ENCODE measurements at places on chromosomes 4 and X. TPM values are rescaled to one million over a fixed set of nuclear protein-coding genes. Genes with fewer than 3 reads are reported as not detected.

Gene AMBN
- not detected for total RNA-seq

Gene NALF2
- 53.3 TPM for total RNA-seq

Gene RASL11B
- total RNA-seq = 4.1 TPM

Gene AFAP1
- 7.7 TPM for total RNA-seq

Gene GAGE13
- not detected for total RNA-seq

Gene LANCL3
- 0.05 TPM for total RNA-seq

Gene DIPK2B
- total RNA-seq = 20.8 TPM

Gene WDR19
- total RNA-seq = 5.1 TPM

Gene TMPRSS11F
- total RNA-seq = not detected

Gene ATP8A1
- total RNA-seq = 14.0 TPM

Data from left ventricle myocardium superior (tissue), 1 donor.